ENCODE measurements at places on chromosomes 1 and 21. TPM values are rescaled to one million over a fixed set of nuclear protein-coding genes. Genes with fewer than 3 reads are reported as not detected.

- peak; percentile 94 for DNase-seq
These were observed 24.7 kb downstream of the CLIC4 start for GRCh38 chr1:24769656-24770651.

- no peak for DNase-seq
These were observed 76.0 kb downstream of the TIAM1 start for GRCh38 chr21:31268090-31268489.

GRCh38 chr1:116164150-116164549 lies 53.0 kb downstream of the MAB21L3 start:
- DNase-seq = peak; percentile 11

- DNase-seq = no peak
These were observed 35.4 kb upstream of the COL24A1 start for GRCh38 chr1:86191958-86192357.

GRCh38 chr21:44658913-44659595 lies 1.3 kb downstream of the KRTAP12-3 start:
- DNase-seq = no peak

- DNase-seq = peak; percentile 36
These were observed at the start of gene LRRC38 for GRCh38 chr1:13513895-13514546. Gene LRRC38 (minus strand): TSS chr1:13514003. CDS start chr1:13513593, 410 bp downstream.

GRCh38 chr1:242219905-242220304 lies 221.0 kb upstream of the MAP1LC3C start:
- no peak for DNase-seq

GRCh38 chr21:33899199-33899598 lies 16.4 kb downstream of the ATP5PO start:
- DNase-seq = peak; percentile 11

DNA sequence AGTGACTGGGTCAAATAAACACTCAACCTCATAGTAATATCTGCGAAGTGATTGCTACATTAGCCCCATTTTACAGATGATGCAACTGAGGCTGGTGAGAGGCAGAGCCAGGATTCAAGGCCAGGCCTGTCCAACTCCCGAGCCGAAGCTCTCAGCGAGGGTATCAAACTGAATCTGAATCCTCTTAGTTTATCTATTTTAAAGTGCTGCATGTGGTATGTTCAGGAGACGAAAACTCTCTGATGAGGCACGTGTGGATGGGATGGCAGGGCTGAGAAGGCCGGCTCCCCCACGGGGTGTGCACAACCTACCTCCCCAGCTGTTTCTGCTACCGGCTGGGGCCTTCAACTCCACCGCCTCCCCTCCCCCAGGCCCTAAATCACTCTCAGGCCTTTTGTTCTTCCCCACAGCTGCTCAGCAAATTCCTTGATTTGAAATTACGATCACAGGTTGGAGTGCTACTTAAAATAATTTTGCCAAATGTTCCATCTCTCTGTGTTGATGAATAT lies 171.8 kb downstream of the TOMM20 start:
- no peak for DNase-seq

- no peak for DNase-seq
These were observed 812.9 kb upstream of the ADGRL2 start for GRCh38 chr1:80987824-80988223.

- peak; percentile 5 for DNase-seq
These were observed 159.3 kb downstream of the TSEN15 start for GRCh38 chr1:184210862-184211261.

GRCh38 chr1:160755911-160756848 lies 17.1 kb downstream of the SLAMF7 start:
- DNase-seq = no peak

GRCh38 chr1:168161459-168161858 lies 17.3 kb upstream of the TIPRL start:
- no peak for DNase-seq

DNA sequence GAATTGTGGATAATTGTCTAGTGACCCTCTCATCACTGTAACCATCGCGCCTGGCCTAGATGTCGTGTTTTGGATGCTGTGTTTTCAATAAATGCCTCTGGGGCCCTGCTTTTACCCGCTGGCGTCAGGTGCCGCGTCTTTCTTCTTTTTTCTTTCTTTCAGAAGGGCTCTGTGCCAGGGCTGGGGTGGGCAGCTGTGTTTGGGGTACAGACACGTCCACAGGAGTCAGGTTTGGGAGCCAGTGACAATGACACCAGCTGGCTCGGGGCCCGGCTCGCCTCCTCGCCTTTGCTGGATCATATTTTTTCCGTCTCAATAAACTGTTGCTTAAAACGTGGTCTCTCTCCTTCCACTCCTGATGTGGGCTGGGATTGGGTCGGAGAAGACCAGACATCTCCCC lies 16.1 kb downstream of the TMEM201 start:
- no peak for DNase-seq

- no peak for DNase-seq
These were observed 21.8 kb upstream of the ADGRB2 start for GRCh38 chr1:31785947-31786290.

DNA sequence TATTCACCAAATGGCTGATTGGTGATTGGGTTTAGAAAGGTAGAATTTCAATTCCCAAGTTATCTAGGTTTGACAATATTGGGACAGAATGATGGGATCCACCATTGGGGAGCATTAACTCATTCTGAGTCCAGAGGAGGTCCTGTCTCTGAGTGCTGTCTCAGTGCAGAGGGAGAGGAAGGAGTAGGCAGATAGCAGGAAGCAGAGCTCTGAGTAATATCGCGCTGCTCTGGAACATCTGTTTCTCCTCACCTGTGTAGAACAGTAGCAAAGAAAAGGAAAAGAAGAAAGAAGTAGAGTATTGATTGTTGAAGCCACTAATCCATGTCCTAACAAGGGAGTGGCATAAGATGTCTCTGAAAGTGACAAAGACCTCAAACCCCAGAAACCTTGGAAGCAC lies 1657.8 kb downstream of the MRPL39 start:
- no peak for DNase-seq

DNA sequence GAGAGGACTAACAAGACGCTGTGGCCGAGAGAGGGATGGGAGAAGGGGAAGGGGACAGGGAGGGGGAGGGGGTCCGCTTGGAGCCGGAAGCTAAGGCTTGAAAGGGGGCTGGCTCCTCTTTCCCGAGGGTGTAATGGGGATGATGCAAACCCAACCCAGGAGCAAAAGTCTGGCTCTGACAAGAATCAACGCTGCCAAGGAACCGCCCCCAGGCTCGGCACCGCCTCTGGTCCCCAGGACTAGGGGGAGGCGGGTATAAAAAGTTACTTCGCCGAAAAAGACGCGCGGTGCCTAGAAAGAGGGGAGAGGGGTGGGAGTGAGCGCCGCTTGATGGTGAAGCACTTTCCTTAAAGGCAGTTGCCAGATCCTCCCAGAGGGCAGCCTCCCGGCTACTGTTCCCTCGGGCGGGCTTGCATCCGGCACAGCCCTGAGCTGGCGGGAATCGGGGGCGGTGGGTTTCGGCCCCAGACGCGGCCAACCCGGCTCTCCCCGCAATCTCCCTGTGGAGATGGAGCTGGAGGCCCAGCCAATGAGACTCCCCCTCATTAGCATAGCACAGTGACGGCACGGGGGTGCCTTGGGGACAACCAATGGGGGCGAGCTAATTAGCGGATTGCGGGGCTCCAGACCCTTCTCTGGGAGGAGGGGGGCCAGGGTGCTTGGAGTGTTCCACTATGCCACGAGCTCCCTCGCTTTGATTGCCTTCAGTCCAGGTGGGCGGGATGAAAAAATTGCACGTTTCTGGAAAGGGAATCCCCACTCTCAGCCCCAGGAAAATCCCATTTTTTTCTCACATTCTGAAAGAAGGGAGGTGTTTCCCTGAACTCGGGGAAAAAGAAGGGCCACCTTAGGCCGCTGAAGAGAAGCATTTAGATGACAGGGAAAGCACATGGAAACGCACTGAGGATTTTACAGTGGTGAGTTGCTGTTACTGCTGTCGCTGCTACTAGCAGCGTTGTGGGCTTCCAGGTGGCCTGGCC lies at the start of gene KCNT2:
Gene KCNT2, minus strand, starts transcription at position 51 of the 980 bp plus-strand sequence. CDS start 131 bp downstream, outside the sequence.
- peak; percentile 22 for DNase-seq

DNA sequence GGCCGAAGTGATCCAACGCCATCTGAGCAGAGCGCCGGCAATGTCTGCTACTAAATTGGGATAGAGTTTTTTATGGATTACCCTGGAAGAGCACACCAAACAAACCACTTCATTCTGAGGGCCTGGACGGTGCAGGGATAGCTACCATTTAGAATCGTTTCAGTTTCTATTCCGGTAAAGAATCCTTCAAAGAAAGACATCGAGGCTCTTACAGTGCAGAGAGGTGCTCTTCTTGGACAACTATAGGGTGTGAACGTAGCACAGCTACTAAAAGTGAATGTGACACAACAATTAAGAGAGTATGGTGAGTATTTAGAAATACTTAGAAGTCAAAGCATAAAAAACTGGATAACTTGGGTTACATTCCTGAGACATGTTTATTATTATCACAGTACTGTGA lies 16.1 kb downstream of the HIVEP3 start:
- DNase-seq = no peak

- DNase-seq = no peak
These were observed 44.5 kb downstream of the MDM4 start for GRCh38 chr1:204560590-204561150.

DNA sequence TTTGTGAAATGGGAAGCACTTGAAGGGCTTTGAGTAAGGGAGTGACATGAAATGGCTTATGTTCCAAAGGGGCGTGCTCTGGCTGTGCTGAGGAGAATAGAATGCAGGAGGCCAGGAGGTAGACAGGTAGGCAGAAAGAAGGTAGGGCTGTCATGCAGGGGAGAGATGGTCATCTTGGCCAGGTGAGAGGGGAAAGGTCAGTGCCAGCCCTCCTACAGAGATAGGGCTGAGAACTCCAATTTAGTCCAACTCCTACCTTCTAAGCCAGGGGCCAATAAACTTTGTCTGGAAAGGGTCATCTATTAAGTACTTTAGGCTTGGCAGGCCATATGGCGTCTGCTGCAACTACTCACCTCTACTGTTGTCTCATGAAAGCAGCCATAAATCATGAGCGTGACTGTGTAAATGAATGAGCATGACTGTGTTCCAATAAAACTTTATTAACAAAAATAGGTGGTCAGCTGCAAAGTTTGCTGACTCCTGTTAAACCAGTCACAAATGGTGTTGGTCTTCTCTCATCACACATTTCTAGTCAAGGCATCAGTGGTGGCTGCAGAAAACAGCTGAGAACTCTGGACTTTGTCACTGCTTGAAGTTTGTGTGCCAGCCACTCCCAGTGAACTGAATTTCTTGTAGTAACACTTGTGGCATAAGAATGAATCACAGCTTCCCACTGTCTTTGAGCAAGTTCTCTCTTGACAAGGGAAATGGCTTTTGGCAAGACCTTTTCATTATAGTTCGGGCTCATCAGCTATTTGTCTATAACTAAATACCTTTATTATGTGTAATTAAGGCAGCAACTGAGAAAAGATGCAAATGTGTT lies 32.0 kb upstream of the CD2 start:
- no peak for DNase-seq

DNA sequence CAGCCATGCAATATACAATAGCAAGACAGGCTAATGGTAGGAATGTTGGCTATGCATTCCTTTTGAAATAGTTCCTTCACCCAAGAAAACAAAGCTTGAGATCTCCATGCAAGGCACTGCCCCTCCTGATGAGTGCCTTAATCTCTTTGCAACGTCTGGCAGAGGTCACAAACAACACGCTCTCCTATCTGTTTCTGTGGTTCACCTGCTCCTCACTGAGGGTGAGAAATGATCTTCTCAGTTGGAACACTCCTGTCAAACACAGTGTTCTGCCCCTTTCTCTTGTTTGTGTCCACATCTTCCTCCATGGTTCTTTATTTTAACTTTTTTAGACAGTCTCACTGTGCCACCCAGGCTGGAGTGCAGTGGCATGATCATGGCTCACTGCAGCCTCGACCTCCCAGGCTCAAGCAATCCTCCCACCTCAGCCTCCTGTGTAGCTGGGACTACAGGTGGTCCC lies 21.2 kb upstream of the XPR1 start:
- no peak for DNase-seq

- DNase-seq = no peak
These were observed 25.8 kb downstream of the HYI start for GRCh38 chr1:43427941-43428340.

DNA sequence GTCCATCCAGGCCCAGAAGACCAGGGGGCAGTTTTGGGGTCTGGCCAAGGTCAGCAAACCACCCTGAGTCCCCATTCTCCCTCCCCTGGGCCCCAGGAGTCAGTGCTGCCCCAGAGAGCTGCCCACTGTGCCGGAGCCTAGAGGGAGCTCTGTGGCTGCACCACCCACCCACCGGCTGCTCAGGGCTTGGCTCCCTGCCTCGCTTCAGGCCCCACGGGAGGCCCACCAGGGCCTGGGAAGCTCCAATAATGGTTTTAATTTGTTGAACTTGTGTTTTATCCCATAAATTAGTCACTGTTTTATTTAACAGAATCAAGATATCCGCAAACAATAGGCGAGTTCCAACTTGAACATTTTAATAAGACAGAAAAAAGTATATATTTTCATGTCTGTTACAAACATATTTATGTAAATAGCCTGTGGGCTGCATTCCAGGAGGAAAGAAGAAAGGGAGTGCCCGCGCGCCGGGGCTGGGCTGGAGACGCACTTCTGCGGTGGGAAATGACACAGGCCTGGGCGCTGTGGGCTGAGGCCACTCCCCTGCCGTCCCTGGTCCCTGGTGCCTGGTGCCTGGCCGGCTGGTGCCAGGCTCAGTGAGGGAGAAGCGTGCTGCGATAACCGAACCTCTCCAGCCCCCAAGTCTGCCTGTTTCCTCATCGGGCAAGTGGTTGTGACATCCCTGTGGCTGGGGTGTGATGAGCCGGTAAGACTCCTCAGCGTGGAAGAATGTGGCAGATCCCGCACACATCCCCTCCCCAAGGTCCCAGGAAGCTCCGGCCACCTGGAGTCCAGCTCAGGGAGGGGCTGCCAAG lies 160.5 kb downstream of the PEX14 start:
- no peak for DNase-seq

AURKAIP1 gene
- total RNA-seq = 83.2 TPM

SLC44A5 gene
- total RNA-seq = 2.2 TPM

EPHA2 gene
- 68.6 TPM for total RNA-seq

S100A14 gene
- not detected for total RNA-seq

RGS13 gene
- total RNA-seq = not detected

FRRS1 gene
- 0.20 TPM for total RNA-seq

OR14A2 gene
- not detected for total RNA-seq

LCE3D gene
- not detected for total RNA-seq

PATJ gene
- 6.0 TPM for total RNA-seq

ZBTB8B gene
- under 0.01 TPM for total RNA-seq

MCOLN3 gene
- not detected for total RNA-seq

LRRC42 gene
- total RNA-seq = 22.0 TPM

ORC1 gene
- total RNA-seq = 1.2 TPM

SH2D1B gene
- not detected for total RNA-seq

C1orf53 gene
- total RNA-seq = 3.4 TPM

SYTL1 gene
- not detected for total RNA-seq

FAM167B gene
- total RNA-seq = 0.79 TPM

Data from lung microvascular endothelial cell (primary cell).